ENCODE measurements at places on chromosomes 3 and 15.

GRCh38 chr3:38689774-38690173, 40.3 kb upstream of the SCN5A start:
- DNase-seq, result no peak

DNA sequence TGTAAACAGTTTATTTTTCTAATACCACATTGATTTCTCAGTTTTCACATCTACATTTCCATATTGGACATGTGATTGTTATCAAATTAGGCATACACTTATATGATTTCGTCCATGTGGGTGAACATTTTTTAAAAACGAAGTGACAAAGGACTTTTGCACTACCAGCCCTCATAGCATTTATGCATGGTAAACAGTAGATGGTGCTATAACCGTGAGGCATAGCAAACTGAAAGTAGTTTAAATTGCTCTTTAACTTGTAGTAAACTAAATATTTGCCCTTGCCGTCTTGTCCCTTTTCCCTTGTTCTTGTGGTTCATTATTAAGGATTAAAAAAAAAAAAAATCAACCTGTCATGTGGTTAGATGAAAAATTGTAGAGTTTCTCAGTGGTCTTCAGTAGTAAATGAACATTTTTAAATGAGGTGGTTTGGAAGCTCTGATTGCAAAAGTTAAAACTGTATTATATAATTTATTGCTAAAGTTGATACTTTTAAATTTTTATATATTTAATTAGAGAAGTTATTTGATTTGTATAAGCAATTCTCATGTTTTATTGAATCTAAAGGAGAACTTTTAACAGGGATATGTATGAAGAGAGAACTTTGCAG, 24.0 kb downstream of the STX19 start:
- peak; percentile 69 for DNase-seq

- no peak for DNase-seq
Observed at GRCh38 chr3:80537680-80538079, 769.9 kb upstream of the ROBO1 start.

GRCh38 chr3:123521179-123521969, 63.5 kb downstream of the HACD2 start:
- no peak for DNase-seq
